ENCODE measurements at places on chromosomes 12 and 14. TPM values are rescaled to one million over a fixed set of nuclear protein-coding genes. Genes with fewer than 3 reads are reported as not detected.

Gene PAWR
- total RNA-seq, result 57.5 TPM

Gene KLHL28
- total RNA-seq, result 13.8 TPM

Gene NANOG
- total RNA-seq, result not detected

Gene ZC2HC1C
- 0.96 TPM for total RNA-seq

Gene PPM1H
- total RNA-seq, result 3.9 TPM

Gene SYNE3
- 5.9 TPM for total RNA-seq

Gene OTX2
- not detected for total RNA-seq

Gene PLA2G1B
- not detected for total RNA-seq

Gene EPYC
- not detected for total RNA-seq

Gene TMEM229B
- total RNA-seq, result 4.5 TPM

Gene SMCO3
- 0.38 TPM for total RNA-seq

Gene TTC9
- under 0.01 TPM for total RNA-seq

Gene SPATA7
- total RNA-seq, result 6.1 TPM

Gene SYCP3
- total RNA-seq, result 0.85 TPM

Gene DHRS4
- 49.8 TPM for total RNA-seq

Gene SLC16A7
- 26.1 TPM for total RNA-seq

Gene TAS2R10
- total RNA-seq, result under 0.01 TPM

Gene POTEG
- not detected for total RNA-seq

Gene BDKRB2
- 11.0 TPM for total RNA-seq

Gene NOS1
- not detected for total RNA-seq

Gene OLR1
- total RNA-seq, result 1.2 TPM

Gene HOXC11
- not detected for total RNA-seq

Gene CAPZA3
- not detected for total RNA-seq

Gene PTPRR
- 2.8 TPM for total RNA-seq

Gene RAPGEF3
- 5.1 TPM for total RNA-seq

Gene LPAR5
- total RNA-seq, result not detected

Gene ALDH1L2
- 74.4 TPM for total RNA-seq

Measured in regular cardiac myocyte (primary cell).